H4 (cell line): ENCODE measurements at places on chromosomes 2 and 18. TPM values are rescaled to one million over a fixed set of nuclear protein-coding genes. Genes with fewer than 3 reads are reported as not detected.
A peak's percentile ranks its signal among the peaks of the same experiment; 100 is the strongest.

DNA sequence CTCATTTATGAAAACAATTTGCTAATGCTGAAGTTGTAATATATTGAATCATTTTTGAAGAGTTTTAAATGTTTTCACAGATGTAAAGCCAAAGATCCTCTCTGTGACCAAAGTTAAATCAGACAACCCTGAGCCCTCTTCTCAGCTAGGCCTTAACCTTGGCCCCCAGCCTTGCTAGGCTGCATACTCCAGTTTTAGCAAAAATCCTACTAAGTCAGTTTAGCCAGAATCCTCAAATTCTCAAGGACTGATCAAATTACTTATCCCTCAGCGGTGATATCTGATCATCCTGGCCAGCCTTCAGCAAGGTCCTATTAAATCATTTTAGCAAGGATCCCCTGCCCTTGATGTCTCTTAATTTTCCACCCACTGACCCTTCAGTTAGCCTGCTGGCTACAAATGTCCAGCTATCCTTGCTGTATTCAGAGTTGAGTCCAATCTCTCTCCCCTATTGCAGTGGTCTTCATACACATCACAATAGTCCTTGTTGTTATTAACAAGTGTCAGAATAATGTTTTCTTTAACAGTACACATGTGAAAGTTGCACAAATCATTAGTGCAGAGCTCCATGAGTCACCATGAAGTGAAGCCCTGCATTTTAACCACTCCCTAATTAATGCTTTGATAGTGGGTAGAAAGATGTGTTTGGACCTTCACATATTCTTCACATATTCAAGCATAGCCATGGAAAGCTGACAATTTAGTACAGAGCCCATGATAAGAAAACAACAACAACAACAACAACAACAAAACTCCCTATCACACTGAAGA lies 206.4 kb downstream of the NBAS start:
- no peak for DNase-seq

GRCh38 chr2:29336341-29337241 lies 221.4 kb downstream of the CLIP4 start:
- DNase-seq, result no peak

GRCh38 chr2:219976871-219977270 lies 349.4 kb downstream of the SLC4A3 start:
- no peak for DNase-seq

- DNase-seq, result no peak
Measured at GRCh38 chr18:67282796-67283195, 233.7 kb downstream of the DSEL start.

CNDP1 gene
- not detected in 2 replicates for total RNA-seq

DNA sequence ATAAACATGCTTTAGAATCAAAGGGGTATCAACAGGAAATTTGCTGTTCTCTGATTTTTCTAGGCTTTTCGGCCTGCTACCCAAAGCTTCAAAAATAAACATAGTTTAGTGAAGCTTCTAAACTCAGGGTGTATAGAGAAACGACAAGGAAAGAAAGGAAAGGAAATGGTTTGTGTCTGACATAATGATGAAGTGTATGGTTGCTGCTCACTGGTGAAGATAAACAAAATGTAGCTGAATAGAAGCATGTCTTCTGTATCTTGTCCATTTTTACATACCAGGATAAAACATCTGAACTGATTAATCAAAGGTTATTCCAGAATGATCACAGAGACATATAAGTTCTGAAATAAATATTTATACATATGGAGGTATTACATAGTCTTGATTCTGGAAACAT lies 1324.6 kb upstream of the NRXN1 start:
- no peak for DNase-seq

- DNase-seq, result no peak
Measured at GRCh38 chr2:55869637-55870325, 53.8 kb downstream of the EFEMP1 start.

TWSG1 gene
- total RNA-seq, result 38.3 and 45.9 TPM in 2 replicates

CFAP210 gene
- not detected in 2 replicates for total RNA-seq

DNA sequence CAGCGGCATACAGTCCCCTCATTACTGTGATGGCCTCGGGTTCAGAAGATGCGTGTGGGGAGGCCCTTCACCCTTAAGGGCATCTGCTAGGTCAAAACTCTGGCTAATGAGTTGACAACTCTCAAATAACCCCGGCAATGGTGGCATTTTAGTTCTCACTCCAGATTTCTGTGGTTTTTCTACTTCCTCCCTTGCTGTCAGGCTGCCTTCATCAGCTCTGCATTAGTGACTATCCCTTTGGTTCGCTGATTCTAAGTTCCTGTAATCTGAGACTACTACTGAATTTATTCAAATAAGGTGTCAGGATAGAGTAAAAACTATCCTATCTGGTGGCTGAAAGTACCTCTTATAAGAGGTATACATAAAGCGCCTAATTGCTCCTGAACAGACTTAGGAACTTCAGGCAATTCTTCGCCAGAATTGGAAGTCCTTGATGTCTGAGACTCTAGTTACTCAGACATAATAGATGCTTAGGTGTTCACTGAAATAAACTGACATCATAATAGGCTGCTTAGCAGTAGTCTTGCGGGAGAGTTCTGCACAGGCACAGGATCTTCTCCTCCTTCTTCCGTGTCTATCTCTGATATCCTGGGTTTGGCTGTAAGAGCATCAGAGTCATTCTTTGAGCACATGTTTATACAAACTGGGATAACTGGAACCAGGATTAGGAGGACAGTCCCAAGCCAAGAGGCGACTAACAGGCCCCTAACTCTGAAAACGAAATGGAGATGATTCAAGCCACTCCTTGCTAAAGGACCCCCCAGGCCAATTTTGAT lies 194.5 kb downstream of the DNER start:
- DNase-seq, result no peak

DNA sequence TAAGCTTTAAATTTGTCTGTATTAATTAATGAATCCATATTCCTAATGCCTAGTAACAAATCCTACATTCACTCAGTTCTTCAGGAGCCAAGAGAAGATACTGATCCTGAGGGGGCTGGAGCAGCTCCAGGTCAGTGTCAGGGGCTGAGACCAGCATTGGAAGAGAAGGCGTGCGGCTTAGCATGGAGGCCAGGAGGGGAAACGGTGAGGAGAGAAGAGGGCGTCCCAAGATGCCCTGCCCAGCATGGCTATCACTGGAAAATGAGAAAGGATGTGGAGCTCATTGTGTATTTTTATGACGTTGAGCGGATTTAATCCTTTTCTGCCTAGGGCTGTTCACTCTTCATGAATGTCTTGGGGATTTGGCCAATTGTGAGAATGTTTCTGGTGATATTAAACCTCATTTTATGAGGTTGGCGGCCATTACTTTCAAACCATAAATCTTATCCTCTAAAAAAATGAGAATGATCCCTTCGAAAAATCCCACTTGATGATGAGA lies 131.7 kb downstream of the KCTD1 start:
- DNase-seq, result no peak

KHK gene
- total RNA-seq, result 0.14 and 0.48 TPM in 2 replicates

- DNase-seq, result no peak
Measured at GRCh38 chr18:48075707-48076093, 145.2 kb upstream of the SMAD2 start.

DNA sequence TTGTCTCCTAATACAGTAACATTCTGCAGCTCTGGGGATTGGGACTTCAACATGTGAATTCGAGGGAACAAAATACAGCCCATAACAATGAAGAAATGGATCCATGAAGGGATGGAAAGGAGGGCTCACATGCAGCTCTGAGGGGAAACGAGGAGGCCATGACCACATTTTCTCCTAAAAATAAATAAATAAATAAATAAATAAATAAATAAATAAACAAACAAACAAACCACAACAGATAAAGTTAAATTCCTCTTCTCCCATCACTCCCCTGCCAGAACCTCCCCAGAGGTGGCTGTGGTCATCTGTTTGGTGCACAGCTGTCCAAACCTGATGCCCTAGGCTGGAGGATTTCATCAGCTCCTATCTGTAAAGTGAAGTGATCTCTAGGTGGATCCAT lies 42.7 kb downstream of the MAL start:
- no peak for DNase-seq

- DNase-seq, result no peak
Measured at GRCh38 chr2:117502121-117502520, 312.4 kb upstream of the DDX18 start.

RNPEPL1 gene
- 2.7 and 8.1 TPM in 2 replicates for total RNA-seq

DNA sequence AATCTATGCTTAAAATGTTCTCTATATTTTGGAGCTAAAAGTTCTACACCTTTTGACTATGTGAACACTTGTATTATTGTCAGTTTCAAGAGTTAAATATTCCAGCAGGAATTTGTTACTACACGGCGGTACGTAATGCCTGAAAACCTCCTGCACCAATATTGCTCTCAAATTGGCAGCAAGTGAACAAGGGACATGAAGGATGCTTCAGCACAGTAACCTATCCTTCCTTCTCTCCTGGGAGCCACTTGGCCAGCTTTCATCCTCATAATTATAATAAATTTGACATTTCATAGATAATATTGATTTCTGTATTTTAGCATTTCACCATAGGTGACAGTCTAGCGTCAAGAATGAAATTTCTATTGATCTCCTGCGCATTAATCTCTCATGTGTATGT lies 197.6 kb downstream of the NR4A2 start:
- no peak for DNase-seq

NAT8 gene
- not detected in 2 replicates for total RNA-seq

DNA sequence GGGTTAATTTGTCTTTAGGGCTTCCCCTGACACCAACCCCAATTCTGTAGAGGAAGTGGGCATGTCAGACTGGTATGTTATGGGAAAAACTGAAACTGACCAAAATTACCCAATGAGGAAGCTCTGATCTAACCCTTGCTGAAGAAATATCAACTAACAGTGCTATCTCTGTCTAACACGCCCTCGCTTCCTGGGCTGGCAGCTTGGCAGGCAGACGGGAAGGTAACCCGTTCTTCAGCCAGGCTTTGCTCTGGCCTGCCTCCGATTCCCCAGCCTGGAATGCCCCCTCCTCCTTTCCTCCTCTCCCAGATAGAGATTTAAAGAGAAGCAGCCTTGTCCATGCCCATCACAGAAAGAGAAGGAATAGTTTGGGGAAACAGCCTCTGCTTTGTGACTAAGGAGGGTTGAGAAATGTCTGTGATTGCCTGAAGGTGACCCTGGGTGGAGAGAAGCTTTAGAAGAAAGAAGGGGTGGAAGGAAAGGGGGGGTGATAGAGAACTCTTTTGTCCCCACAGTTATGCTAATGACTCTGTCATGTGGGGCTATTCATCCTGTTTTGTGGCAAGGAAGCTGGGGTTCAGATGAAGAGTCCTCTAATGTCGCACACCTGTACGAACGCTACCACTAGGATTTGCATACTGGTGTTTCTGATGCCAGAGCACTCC lies 15.4 kb downstream of the HK2 start:
- DNase-seq, result no peak

SAG gene
- total RNA-seq, result not detected in 2 replicates

DNA sequence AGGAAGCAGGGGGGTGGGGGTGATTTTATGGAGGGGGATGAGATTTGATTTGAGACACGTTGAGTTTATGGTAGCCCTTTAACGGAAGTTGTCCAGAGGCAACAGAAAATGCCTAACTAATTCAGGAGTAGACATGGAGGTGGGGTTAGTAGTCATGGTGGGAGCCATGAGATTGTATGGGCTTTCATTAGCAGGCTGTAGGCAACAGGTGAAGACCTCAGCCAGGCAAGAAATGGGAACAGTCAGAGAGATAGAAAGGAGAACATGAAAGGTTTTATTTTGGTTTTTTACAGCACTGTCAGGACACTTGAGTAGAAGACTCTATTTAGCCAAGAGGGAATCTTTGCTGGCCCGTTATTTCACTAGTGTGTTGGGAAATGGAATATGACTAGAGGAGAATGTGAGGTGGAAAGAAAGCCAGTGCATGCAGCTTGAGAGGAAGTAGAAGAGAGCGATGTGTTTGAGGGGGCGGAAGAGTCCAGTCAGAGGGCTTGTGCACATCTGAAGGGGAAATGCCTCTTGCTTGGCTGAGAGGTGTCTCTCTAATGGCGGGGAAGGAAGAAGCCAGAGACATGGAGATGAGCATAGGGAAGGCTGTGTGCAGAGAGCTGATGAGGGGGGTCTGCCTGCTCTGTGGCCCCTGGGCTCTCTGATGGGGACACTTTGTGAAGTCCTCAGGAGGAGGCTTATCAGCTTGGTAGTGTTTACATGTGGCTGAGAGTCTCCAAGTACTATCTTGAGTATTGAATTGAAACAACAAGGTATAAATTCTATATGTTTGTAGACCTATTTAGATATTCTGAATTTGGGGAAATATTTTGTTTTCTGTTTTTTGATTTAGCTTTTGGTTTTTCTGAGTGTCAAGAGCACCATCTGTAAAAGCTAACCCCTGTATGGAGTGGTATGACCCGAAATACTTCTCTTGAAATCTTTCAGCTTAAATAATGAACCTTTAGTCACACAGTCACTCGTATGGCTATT lies 66.9 kb upstream of the ITM2C start:
- DNase-seq, result no peak

- no peak for DNase-seq
Measured at GRCh38 chr2:109196081-109196875, 67.3 kb downstream of the SH3RF3 start.

C2orf81 gene
- total RNA-seq, result 0.53 and 0.70 TPM in 2 replicates

CXCR1 gene
- not detected in 2 replicates for total RNA-seq

DNA sequence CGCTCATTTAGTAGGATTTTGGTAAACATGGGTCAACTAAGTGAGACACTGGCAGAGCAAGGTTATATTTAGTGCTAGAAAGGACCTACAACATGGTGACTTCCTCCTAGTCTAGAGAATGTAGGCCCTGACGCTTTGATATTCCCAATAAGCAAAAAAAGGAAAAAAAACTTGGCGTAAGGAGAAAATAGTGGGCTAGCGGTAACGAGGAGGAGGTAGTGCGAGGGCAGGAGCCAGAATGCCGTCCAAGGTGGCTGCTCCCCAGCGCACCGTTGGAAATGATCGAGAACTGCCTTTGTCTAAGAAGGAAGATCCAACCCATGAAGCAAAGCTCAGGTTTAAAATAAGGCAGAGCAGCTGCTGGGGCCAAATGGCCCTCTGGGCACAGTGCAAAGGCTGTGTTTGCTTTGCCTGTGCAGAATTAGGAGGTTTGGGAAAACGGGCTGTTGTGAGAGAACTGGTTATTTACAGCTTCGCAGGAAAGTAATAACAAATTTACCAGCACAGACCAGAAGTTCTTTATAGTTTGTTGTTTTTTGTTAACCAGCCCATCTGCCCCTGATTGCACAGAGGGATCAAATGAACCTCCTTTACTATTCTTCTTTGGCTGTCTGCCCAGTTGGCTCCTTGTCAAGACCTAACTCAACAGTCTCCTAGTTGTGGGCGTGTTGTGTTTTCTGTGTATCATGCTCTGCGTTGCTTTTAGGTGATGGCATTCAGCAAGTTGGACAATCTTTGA lies 86.6 kb downstream of the ITGB1BP1 start:
- peak; percentile 85 for DNase-seq

- no peak for DNase-seq
Measured at GRCh38 chr18:80167331-80167730, 58.3 kb downstream of the ADNP2 start.

FBLN7 gene
- total RNA-seq, result not detected in 2 replicates

DNA sequence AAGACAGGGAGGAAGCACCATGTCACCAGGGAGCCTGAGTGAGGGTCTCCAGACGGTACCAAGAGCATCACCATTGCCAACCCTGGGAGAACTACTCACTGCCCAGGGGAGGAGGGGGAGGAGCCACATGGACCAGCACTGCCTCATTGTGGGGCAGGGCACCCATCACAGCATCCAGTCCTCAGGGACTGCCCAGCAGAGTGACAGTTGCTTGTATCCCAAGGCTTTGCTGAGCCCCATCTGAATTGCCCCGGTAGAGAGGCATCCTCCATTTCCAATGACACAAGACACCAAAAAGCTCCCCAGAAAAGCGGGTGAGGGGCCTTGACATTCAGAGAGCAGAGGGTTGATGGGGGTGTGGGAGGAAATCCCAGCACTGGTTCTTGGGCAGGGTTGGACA lies 6.8 kb upstream of the CIB4 start:
- DNase-seq, result no peak
